Glomerular endothelial cell (primary cell): ENCODE measurements at places on chromosomes 11 and 22. TPM values are rescaled to one million over a fixed set of nuclear protein-coding genes. Genes with fewer than 3 reads are reported as not detected.
A peak's percentile ranks its signal among the peaks of the same experiment; 100 is the strongest.

DNA sequence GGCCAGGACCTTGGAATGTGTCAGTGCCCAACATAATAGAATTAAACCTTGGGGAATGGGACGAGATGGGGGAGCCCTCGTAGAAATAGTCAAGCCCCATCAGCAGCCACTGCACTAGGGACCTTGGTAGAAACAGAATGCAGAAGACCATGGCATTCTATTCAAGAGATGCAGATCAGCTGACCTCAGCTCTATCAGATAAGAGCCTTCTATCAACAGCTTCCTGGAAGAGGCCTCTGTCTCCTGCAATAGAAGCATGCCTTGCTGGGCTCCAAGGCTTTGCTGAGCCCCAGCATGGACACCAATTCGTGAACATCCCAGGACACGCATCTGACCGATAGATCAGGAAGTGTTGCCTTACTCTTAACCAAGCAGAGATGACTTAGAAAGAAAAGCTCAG lies 27.5 kb upstream of the FLI1 start:
- no peak for DNase-seq

GRCh38 chr11:762421-763072 lies 14.7 kb downstream of the GATD1 start:
- DNase-seq = no peak

- DNase-seq = no peak
Measured at GRCh38 chr22:45587638-45588505, 83.8 kb upstream of the ATXN10 start.

Gene LRP4
- 6.2 and 7.5 TPM in 2 replicates for total RNA-seq

GRCh38 chr22:26287382-26288225 lies 118.3 kb downstream of the SEZ6L start:
- no peak for DNase-seq

Gene GNAZ
- 0.12 and 0.78 TPM in 2 replicates for total RNA-seq

Gene SLC17A6
- total RNA-seq = not detected in 2 replicates

- DNase-seq = no peak
Measured at GRCh38 chr11:64027651-64028397, 7.9 kb upstream of the FLRT1 start.

- DNase-seq = no peak
Measured at GRCh38 chr11:860234-861104, 17.8 kb downstream of the TSPAN4 start.

- DNase-seq = no peak
Measured at GRCh38 chr11:28632338-28632737, 524.1 kb downstream of the METTL15 start.

GRCh38 chr22:30598986-30599385 lies 7.3 kb upstream of the PES1 start:
- DNase-seq = no peak

GRCh38 chr22:48301421-48301820 lies 1526.3 kb downstream of the BRD1 start:
- DNase-seq = no peak

DNA sequence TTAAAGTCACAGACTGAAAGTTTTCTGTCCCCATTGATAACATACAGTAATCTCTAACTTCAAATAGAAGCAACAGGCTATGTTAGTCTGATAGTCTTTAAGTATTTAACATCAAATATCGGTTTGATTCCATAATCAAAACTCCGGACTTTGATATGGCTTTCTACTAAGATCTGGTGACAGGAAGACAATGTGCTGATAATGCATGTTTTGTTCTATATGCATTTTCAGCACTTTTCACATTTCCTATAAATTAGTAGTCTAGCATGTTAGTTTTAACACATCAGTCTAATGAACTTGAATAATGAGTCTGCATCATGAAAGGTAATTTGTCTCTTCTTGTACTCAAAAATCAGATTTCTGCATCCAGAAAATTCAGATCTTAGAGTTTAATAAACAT lies 252.7 kb downstream of the SBF2 start:
- no peak for DNase-seq

GRCh38 chr11:19742588-19743292 lies 30.1 kb downstream of the NAV2 start:
- DNase-seq = peak; percentile 37

GRCh38 chr11:16211407-16211806 lies 144.9 kb downstream of the SOX6 start:
- no peak for DNase-seq

Gene APOC3
- not detected in 2 replicates for total RNA-seq

DNA sequence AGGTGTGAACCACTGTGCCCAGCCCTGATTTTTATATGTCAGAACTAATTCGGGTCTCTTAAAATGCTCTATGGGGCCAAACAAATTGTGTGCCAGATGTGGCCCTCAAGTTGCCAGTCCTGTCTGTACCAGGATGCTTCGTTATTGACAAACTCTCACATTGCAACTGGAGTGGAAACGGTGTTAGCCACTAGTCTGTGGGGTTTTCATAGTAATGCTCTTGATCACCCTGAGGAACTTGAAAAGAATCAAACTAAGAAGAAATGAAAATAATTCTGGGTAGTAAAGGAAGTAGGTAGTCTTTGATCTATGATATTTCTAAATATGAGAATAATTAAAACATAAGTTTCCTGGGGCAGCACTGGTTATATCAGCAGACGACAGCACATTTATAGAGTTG lies 67.3 kb upstream of the ADSL start:
- no peak for DNase-seq

DNA sequence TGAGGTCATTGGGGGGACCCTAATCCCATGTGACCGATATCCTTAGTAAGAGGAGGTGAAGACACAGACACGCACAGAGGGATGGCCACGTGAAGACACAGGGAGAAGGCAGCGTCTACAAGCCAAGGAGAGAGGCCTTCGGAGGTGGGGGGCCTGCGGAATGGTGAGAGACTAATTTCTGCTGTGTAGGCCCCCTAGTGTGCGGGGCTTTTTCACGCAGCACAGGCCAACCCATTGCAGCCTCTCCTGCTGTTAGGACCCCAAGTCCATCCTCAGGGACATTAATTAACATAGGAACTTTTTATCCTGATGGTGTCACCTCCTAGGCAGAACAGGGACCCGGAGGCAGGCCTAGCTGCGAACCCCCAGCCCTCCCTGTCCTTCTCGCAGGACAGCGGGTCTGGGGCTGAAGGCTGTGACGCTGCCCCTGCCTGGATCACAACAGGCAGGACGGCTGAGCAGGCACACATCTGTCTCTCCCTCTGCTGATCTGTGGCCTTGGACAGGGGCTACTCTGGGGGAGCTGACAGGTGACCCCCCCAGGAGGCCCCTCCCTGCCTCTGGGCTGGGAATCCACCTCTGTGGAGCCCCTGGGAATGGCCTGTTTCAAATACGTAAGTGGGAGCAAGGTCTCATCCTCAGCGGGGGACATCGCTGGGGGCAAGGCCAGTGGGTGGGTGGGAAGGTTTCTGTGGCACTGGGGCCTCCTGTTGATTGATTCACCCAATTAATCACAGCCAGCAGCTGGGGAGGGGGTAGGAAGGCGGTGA lies 7.9 kb downstream of the ASCL2 start:
- DNase-seq = no peak

Gene BBS1
- 42.0 and 47.0 TPM in 2 replicates for total RNA-seq

DNA sequence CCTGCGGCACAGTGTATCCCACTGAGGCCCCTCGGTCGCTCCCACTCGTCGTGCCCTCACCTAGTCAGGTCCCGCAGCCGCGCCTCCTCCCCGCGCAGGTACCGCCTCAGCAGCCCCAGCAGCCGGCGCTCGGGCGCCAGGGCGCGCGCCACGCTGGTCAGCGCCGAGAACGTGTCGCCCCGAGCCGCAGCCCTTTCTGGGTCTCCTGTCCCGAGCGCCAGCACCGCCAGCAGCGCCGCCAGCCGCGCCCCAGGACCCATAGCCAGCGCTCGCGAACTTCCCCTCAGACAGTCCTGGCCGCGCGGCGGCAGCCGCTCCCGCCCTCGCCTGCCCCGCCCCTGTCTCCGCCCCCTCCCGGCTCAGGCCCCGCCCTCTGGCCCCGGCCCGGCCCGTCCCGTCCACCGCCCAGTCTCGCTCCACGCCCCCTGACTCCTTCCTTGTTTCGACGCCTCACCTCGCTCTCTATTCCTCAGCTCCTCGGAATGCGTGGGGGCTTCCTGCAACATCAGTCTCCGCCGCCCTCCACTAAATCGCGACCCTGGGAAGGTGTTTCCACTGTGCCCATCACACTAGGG lies at the start of gene P4HA3:
P4HA3 (minus strand) TSS at position 289 of the 575 bp plus-strand sequence; CDS start at position 260, 29 bp downstream.
- no peak for DNase-seq

Gene OR2AG1
- not detected in 2 replicates for total RNA-seq

Gene SYT13
- total RNA-seq = 0.05 and 0.06 TPM in 2 replicates

DNA sequence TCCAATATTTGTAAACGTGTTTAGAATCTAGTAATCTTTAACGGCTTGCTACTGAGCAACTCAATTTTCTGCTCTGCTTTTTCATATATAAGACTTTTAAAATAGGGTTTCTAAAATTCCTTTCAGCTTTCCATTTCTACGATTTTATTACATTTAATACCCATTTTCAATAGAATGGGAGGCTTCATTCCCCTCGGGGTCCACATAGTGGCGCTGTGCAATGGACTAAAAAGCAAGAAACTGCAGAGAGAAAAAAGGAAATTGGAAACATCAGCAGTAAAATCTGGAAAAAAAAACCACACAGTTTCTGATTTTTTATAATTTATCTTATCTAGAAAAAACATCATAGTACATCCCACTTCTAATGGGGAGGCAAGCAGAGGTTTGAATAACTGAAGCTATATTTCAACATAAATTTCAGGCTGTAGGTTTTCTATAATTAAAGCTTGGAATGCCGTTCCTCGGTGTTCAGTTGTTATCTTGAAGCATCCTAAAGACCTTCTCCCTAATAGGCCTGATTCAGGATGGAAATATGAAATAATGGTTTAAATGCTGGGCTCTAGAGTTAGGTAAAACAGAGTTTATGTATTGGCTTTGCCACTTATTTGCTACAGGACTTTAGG lies 18.7 kb upstream of the JHY start:
- DNase-seq = no peak

GRCh38 chr11:110077831-110078325 lies 15.3 kb upstream of the ZC3H12C start:
- no peak for DNase-seq

DNA sequence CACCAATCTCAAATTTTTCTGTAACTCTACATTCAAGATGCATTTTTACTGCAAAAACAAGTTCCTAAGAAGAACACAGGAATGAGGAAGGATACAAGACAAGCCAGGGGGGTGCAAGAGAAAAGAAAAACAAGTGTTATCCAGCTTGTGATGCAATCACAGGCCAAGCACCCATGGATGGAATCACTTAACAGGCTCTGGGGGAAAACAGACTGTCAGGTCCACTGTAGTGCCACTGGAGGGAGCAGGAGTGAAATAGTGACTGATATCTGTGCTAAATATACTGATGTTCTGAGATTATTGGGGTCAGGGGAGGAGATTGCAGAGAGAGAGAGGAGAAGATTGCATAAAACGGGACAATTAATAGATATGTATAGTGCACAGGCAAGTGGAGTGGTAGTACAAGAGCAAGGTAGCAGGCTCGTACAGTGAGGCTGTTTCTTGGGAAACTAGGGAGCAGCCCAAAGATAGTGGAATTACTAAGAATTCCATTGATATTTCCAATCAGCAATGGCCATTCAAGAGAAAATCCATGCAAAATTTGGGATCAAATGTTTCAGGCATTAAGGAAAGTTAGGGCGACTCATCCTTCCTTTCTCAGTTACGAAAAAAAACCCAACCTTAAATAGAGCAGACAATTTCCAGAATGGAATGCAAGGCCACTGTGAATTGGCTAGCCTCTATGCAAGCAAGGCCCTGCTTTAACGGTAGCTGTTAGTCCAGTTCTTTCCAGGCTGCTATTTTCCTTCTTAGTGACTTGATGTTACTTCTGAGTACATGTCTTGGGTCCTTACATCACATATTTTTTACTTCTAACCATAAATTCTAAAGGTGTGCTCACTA lies 52.2 kb upstream of the CEP126 start:
- DNase-seq = no peak

Gene CBLIF
- not detected in 2 replicates for total RNA-seq

Gene TENM4
- 6.5 and 7.3 TPM in 2 replicates for total RNA-seq

Gene BCO2
- 1.3 and 1.9 TPM in 2 replicates for total RNA-seq

DNA sequence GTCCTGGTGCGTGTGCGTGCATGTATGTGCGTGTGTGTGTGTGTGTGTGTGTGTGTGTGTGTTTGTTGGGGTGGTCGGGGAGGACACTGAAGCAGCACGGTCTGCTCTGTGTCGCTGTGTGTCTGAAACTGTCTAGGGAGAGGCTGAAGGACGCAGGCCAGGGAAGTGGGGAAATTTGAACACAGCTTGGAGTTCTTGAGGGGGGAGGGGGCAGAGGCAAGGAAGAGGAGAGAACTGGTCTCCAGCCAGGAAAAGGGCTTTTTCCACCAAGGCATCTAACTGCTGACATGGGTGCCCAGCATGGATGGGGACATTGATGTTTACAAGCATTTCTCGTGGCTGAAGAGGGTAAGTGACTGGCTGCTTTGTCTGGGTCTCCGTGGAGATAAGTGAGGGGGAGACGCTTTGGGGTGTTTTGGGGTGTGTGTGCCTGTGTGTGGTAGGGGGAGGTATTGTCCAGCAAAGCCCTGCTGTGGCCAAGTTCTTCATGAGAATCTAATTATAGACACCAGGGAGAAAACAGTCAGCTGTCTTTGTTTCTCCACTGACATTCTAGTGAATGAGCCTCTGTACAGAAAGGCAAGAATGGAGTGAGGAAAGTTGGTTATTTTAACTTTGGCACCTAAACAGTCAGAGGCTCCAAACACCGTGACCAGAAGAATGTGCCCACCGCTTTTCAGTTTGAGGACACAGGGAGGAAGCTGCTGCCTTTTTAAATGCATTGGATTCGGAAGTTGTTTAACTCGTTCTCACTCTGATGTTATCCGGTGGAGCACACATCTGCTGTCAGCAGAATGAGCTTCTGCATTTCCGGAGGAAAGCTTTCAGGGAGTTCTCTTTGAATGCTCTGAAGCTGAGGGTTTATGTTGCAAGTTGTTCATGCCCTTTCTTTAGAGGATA lies 63.7 kb downstream of the PPFIBP2 start:
- no peak for DNase-seq

DNA sequence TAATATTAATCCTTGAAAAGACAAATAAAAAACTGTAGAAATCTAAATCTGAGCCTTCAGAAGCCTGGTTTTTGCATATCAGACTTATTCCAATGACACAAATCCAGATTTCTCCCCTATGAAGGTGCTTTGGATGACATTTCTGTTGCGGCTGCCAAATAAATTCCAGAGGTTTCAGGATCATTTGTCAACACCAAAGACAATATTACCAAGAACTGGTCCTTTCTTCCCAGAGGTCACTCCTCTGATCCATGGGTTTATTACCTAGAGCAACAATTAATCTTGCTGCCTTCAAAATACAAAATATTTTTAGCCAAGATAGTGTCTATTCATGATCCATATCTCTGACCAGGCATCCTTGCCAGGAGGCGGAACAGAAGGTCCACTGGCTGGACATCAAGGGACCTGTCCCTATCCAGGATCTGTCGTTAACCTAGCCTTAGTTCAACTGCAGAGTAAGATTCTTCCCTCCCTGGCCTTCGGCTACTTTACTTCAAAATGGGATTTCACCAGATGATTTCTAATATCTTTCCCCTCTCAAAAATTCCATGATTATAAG lies 4.9 kb downstream of the CADM1 start:
- no peak for DNase-seq
